B cell (primary cell): ENCODE measurements at places on chromosomes 3 and 15.

DNA sequence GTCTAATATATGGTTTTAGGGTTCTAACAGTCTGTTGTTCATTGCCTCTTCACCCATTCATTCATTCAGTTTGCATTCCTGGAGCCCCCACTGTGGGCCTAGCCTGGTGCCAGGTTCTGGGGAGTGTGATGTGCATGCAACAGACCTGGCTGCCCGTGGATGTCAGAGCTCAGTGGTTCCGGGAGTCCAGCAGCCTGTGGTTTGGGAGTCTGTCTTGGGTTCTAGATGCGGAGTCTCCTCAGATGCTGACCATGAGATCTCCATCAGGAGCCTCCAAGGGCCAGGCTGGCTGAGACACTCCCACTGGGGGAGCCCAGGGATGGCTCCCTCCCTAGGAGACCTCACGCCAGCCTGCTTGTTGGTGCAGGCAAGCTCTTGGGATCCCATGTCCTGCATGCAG is 92.1 kb upstream of the SEC13 start:
- no peak for DNase-seq
- no peaks in the 10 kb centered on the region for H3K36me3 ChIP-seq

- H3K27me3 ChIP-seq = no peaks in the 10 kb centered on the region
- DNase-seq = no peak
- no peaks in the 10 kb centered on the region for H3K36me3 ChIP-seq
- no peaks in the 10 kb centered on the region for H3K4me1 ChIP-seq
Measured at GRCh38 chr15:71785996-71786395, 24.4 kb upstream of the NR2E3 start.

DNA sequence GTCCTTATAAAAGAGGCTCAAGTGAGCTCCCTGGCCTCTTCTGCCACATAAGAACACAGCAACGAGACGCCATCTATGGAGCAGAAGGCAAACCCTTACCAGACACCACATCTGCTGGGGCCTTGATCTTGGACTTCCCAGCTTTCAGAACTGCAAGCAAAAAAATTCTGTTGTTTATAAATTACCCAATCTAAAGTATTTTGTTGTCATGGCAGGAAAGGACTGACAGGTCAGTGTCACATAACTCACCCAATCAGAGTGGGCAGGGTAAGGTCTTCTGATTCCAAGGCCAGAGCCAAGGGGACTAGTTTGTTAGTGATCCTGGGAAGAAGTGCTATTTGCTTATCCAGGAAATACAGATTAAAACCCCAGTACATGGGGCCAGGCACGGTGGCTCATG is 98.9 kb downstream of the HMG20A start:
- no peaks in the 10 kb centered on the region for H3K4me1 ChIP-seq
- H3K27me3 ChIP-seq = no peaks in the 10 kb centered on the region
- H3K36me3 ChIP-seq = no peaks in the 10 kb centered on the region
- H3K27ac ChIP-seq = no peak overlapping the region

DNA sequence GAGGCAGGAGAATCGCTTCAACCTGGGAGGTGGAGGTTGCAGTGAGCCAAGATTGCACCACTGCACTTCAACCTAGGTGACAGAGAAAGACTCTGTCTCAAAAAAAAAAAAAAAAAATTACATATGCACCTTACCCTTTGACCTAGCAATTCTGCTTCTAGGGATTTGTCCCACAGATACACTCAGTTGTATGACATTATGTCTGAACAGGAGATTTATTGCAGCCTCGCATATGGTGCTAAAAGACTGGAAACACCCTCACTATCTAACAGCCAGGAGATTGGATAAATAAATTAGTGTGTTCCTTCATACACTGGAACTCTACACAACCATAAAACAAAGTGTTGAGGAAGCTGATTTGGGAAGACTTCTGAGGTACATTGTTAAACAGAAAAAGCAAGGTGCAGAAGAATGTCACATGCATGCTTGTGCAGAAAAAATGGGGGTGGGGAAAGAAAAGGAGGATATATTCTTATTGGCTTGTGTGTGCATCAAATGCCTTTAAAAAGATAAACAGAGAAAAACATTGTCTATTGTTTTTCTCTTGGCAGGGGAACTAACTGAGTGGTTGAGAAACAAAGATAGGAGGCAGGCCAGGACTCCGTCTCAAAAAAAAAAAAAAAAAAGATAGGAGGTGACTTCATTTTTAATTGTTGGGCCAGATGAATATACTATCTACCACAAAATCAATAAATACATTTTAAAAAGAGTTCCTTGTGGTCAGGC is 30.9 kb downstream of the PPCDC start:
- H3K36me3 ChIP-seq = no peaks in the 10 kb centered on the region
- H3K27me3 ChIP-seq = no peaks in the 10 kb centered on the region
- DNase-seq = no peak
- no peaks in the 10 kb centered on the region for H3K4me1 ChIP-seq

- H3K4me3 ChIP-seq = no peak overlapping the region
- DNase-seq = no peak
- H3K27me3 ChIP-seq = no peaks in the 10 kb centered on the region
- no peaks in the 10 kb centered on the region for H3K36me3 ChIP-seq
- H3K27ac ChIP-seq = no peak overlapping the region
Measured at GRCh38 chr3:133845127-133845526, 39.5 kb downstream of the SRPRB start.
